ENCODE measurements at places on chromosomes 3 and 15. TPM values are rescaled to one million over a fixed set of nuclear protein-coding genes. Genes with fewer than 3 reads are reported as not detected.

DNA sequence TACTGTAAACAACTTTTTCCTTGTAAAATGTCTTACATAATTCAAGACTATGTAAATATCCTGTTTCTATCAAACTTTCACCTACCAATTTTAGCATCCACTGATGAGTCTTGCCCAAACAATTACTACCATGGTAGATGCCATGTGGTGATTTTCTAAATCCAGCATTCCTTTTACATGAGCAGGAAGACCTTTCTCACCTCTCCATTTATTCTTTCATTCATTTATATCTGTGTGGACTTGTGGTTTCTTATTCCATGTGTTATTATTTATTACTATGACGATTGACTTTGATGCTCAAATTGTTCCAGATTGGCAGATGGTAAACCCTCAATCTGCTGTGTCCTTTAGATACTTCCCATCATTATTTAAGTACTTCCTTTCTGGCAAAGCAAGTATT is 62.4 kb downstream of the IFT57 start:
- DNase-seq: no peak

GRCh38 chr3:181692311-181693145 is 19.2 kb upstream of the SOX2 start:
- DNase-seq: no peak

GRCh38 chr3:106711650-106712049 is 665.6 kb upstream of the CCDC54 start:
- no peak for DNase-seq

- DNase-seq: no peak
Observed at GRCh38 chr3:71723452-71724170, 1.6 kb downstream of the EIF4E3 start.

- DNase-seq: no peak
Observed at GRCh38 chr3:180563406-180563805, 38.6 kb upstream of the TTC14 start.

DNA sequence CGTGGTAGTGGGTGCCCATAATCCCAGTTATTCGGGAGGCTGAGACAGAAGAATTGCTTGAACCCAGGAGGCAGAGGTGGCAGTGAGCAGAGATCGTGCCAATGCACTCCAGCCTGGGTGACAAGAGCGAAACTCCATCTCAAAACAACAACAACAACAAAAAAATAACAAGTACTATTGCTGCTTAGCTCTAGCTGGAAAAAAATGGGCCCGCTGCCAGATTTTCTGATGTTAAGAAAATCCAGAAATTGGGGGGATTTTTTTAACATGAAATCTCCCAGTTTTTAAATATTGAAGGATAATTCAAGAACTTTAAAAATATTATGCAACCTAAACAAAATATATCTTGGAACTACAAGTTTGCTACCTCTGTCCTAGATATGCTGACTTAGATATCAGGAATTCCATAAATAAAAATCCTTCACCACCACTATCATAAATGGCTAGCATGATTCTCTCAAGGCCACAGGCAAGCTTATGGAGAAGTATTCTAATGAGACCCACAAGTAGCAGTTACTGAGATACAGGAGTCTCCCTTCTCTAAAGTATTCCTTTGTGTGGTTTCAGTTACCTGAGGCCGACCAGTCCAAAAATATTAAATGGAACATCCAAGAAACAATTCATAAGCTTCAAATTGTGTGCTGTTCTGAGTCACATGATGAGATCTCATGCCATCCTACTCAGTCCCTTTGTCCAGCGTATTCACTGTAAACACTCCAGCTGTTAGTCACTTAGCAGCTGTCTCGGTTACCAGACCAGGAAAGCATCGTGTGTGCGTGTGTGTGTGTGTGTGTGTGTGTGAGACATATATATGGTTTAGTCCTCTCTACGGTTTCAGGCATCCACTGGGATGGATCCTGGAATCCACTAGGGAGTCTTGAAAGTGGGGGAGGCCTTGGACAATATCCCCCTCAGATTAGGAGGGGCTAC is 277.2 kb downstream of the TBL1XR1 start:
- no peak for DNase-seq

GRCh38 chr3:43770426-43771103 is 79.8 kb downstream of the ABHD5 start:
- no peak for DNase-seq

Gene GPR27
- total RNA-seq: 0.19 TPM

DNA sequence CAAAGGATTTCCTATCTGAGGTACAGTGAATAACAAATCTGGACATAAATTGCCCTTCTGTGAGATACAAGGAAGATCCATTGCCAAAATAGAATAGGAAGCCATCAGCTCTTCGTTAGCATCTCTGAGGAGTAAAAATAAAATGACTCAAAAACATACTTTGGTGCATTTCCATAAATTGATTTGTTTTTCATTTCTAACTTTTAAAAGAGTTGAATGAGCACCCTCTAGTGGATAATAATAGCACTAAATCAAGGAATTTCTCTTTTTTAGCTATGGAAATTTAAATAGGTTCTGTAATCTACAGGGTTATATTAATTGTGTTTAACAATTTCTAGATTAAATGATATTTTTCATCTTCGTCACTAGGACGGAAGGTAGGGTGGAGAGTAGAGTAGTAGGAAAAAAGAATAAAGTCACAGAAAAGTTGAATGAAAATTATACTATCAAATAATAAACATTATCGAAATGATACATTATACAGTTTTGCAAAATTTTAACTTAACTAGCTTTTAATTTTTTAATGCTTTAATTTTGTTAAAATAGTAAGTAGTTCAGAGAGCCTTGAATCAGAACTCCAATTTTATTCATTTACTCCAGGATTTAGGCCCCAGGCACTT is 6.4 kb downstream of the NSUN3 start:
- DNase-seq: no peak

Gene FSIP1
- total RNA-seq: 0.37 TPM

DNA sequence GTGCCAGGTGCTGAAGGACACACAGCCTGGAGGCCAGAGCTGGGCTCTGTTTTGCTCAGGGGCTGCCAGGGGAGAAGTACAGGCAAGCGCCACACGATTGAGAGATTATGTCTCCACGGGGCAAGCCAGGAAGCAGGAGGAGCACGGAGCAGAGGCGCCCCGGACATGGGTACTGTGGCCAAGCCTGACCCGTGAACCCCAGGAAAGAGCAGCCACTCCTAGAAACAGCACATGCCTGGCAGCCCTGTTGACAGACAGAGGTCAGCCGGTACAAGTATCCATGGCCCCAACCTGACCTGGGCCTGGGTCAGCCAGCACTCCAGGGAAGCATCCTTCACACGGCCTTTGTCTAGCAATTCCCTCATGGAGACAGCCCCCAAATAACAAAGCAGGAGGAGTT is 89.4 kb downstream of the ADAMTS17 start:
- DNase-seq: no peak

Gene P2RY14
- 7.1 TPM for total RNA-seq

Gene ANKDD1A
- total RNA-seq: 18.5 TPM

DNA sequence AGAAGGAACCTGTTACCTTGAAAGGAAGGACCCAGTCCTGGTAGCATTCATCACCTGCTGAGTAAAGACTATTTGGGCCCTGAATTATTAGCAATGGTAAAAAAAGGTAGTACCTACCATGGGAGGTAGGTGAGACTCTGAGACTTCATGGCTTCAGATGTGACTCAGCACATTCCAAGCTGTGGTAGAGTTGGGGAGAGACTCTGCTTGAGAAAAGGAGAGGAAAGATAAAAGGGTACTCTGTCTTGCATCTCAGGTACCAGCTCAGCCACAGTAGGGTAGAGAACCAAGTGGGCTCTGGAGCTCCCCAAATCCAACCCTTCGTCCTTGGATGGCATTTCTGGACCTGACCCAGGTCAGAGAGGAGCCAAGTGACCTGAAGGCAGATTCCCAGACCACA is 430.4 kb downstream of the TBL1XR1 start:
- no peak for DNase-seq

Gene ALG1L2
- total RNA-seq: not detected

- no peak for DNase-seq
Observed at GRCh38 chr3:112372396-112372795, 39.4 kb downstream of the CD200 start.

DNA sequence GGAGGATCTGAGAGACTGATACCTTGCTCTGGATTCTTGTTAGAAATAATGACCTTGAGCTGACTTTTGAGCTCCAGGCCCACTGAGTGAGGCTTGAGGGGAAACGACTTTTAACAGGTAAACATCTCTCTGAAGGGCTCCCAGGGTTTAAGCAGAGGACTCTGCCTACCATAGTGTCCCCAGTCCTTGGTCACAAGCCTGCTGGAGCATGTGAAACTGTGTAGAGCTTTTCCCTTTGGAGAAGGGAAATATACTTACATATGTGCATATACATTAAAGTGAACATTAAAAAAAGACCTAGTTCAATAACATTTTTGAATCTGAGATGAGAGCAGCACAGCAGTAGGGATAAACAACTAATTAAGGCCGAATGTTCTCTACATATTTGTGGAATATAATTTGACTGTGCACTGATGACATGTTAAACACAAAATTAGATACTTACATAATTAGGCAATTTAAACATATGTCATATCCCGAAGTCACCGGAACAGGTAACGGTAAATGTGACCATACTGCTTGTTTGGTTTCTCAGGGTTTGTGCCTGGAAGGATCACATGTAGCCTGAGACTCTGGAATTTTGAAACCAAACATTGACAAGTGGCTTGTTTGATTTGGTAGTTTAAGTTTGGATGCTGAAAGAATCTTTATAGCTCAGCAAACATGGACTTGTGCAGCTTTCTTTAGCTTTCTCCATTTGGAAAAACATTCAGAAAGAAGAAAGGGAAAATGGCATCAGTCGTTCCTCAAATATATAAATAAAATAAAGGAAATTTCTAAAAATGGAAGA is 266.1 kb upstream of the C2CD4B start:
- DNase-seq: no peak

Gene ISLR2
- total RNA-seq: 1.1 TPM

Gene SAMD7
- not detected for total RNA-seq

Gene TRPC1
- 4.9 TPM for total RNA-seq

GRCh38 chr3:70281663-70282062 is 30.8 kb downstream of the MDFIC2 start:
- no peak for DNase-seq

GRCh38 chr3:71166339-71167240 is 416.9 kb downstream of the FOXP1 start:
- no peak for DNase-seq

Gene NEDD4
- 9.5 TPM for total RNA-seq

Gene ERC2
- 4.2 TPM for total RNA-seq

Gene PPARG
- 201 TPM for total RNA-seq

GRCh38 chr15:58392611-58393161 is 39.1 kb upstream of the LIPC start:
- no peak for DNase-seq

Gene AADACL2
- total RNA-seq: 2.8 TPM

DNA sequence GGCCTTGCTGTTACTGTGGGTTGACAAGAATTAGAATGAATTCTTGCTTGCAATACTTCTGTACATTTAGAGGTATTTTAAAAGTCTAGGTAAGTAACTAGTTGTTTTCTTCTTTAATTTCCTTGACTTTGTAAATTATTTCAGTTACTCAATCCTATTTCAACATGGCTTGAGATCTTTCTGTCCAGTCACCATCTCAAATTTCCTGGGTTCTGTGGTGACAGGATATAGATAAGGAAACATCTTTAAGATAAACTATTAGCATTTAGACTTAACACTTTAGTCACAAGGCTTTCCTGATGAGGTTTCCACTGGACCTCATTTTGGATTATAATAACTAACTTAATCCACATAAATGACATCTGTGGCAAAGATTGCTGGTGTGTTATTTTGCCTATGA is 195.9 kb upstream of the DPH6 start:
- DNase-seq: no peak

Gene ROPN1
- total RNA-seq: not detected

DNA sequence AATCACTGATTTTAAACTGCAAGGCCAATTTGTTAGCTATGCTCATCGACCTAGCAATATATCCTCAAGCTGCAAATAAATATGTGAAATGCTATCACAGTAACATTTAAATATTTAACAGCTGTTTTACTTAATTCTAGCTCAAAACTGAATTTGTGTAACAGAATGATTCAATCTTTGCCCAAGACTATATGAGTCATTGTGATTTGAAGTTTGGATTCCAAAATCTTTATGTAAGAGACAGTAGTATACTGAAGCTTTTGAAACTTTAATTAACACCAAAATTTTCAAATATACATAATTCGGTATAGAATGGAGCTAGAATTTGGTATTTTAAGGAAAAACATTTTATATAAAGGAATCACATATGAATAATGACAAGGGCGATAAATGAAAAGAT is 603.0 kb upstream of the ROBO2 start:
- DNase-seq: no peak

DNA sequence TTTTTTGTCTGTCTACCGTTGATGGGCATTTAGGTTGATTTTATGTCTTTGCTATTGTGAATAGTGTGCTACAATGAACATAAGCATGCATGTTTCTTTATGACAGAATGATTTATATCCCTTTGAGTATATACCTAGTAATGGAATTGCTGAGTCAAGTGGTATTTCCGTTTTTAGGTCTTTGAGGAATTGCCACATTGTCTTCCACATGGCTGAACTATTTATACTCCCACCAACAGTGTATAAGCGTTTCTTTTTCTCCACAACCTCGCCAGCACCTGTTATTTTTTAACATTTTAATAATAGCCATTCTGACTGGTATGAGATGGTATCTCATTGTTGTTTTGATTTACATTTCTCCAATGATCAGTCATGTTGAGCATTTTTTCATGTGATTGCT is 89.6 kb upstream of the GALNT15 start:
- DNase-seq: no peak

DNA sequence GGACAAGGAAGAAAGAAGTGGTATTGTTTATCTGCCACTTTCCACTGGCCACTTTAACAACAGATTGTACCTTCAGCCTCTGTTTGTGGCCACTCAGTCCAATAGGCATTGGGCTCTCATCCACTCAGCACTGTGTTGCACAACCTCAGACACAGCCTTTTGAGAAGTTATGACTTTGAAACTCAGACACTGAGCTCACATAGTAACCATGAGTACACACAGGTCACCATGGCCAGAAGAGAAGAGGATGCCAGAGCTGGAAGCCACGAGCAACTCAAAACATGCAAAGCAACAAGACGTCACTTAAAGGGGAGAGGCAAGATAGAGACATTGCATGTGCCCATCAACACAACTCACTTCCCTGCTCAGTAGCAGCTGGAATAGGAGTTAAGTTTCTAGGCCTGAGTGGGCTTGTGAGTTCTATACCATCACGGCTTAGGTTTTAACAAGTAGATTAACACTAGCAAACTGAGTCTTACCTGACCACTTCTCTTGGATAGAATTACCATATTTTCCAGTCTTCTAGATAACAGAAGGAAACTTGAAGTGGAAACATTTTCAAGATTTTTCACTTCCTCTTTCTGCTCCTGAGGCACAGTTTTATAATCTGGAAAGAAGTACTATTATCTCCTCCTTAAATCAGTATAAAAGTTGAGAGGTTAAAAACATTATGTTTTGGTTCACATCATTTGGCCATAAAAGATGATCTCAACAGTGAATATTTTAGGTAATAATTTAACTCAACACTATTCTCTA is 103.5 kb downstream of the IMPG2 start:
- DNase-seq: no peak

Gene GNAT1
- 1.3 TPM for total RNA-seq

GRCh38 chr15:101556273-101556672 is 66.8 kb upstream of the PCSK6 start:
- DNase-seq: no peak

GRCh38 chr3:69368129-69368741 is 17.7 kb downstream of the FRMD4B start:
- no peak for DNase-seq

Gene EPHA3
- total RNA-seq: 4.0 TPM

Gene TASOR
- total RNA-seq: 74.4 TPM

- no peak for DNase-seq
Observed at GRCh38 chr3:95750097-95750496, 1064.3 kb upstream of the EPHA6 start.

- no peak for DNase-seq
Observed at GRCh38 chr15:90959894-90960293, 5.2 kb downstream of the RCCD1 start.

Gene SLC27A2
- 2.3 TPM for total RNA-seq
